ENCODE measurements at places on chromosomes 13 and 19.

DNA sequence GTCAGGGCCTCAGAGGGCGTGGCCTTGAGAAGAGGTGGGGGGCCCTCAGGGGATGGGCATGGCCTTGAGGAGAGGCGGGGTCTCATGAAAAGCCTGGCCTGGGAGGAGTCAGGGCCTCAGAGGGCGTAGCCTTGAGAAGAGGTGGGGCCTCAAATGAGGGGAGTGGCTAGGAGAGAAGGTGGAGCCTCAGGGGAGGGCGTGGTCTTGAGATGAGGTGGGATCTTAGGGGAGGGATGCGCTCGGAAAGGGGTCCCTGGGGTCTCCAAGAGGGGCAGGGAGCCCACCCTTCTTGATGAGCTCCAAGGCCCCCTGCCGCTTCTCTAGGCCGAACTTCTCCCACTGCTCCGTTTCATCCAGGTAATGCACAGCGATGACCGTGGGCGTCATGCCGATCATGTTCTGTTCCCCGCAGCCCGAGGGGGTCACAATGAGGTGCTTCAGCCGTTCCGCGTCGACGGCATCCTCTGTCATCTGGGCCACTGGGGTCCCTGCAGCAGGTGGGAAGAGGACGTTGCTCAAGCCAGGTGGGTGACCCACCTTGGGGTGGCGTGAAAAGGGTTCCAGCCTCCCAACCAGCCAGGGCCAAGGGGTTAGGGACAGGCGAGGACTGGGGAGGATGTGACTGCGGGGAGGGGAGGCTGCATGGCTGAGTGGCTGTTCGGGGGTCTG, 24.3 kb upstream of the TNFSF14 start:
- no peaks in the 10 kb centered on the region for H3K27me3 ChIP-seq
- no peak overlapping the region for H3K4me3 ChIP-seq
- H3K27ac ChIP-seq = no peak overlapping the region

DNA sequence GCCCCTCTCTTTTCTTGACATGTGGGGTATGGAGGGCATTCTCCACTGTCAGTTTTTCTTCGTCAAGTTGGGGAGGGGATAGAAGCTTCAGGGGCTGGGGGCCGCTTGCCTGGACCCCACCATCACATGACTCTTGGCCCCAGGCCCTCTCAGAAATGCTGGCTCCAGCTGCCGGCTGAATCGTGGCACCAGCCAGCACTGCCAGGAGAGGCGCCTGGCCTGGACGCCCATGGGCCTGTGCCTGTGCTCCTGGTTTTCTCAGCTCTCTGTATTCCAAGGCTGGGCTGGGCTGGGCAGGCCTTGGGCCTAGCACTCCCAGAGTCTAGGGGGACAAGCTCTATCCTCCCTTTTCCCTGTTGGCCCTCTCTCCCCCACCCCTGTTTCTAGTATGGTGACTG, 38.6 kb downstream of the LYL1 start:
- H3K36me3 ChIP-seq = no peaks in the 10 kb centered on the region
- peaks cover 11% of the 10 kb centered on the region for H3K4me1 ChIP-seq
- H3K27me3 ChIP-seq = peaks cover 13% of the 10 kb centered on the region
- DNase-seq = no peak
- no peak overlapping the region for H3K4me3 ChIP-seq
- H3K27ac ChIP-seq = no peak overlapping the region

DNA sequence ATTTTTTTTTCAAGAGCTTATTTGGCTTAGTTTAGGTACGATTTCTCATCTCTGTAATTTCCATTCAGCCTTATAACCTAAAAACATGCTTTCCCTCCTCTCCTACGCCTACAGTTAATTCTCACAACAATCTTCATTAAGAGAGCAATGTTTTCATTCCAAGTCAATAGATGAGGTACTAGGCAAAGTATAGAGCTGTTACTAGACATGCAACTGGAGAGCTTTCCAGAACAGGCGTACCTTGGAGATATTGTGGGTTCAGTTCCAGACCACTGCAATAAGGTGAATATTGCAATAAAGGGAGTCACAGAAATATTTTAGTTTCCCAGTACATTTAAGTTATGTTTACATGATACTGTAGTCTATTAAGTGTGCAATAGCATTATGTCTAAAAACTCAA, 34.8 kb downstream of the TGDS start:
- no peak overlapping the region for H3K27ac ChIP-seq
- H3K4me3 ChIP-seq = no peak overlapping the region
- no peak for DNase-seq
- no peaks in the 10 kb centered on the region for H3K4me1 ChIP-seq

GRCh38 chr13:39249982-39250381, 211.7 kb downstream of the NHLRC3 start:
- no peak overlapping the region for H3K27ac ChIP-seq
- peaks cover 17% of the 10 kb centered on the region for H3K27me3 ChIP-seq
- DNase-seq = no peak

DNA sequence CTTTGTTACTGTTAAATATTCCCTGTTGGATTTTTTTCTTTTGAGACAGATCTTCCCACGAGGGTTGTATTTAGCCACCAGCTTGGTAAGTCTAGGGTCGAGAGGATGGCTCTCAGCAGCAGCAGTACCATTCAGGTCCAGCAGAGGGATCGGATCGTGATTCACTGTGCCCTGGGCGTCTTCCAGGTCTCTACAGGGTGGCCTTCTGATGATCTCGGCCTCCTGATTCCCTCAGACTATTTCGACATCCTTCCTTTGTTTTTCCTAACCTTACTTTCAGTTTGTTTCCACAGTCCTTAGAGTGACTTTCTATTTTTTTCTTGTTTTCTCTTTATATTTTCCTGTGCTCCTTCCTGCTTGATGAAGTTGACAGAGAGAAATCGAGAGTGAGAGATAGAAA, 1436.9 kb downstream of the UQCRFS1 start:
- no peaks in the 10 kb centered on the region for H3K36me3 ChIP-seq
- no peak overlapping the region for H3K4me3 ChIP-seq
- no peaks in the 10 kb centered on the region for H3K27me3 ChIP-seq
- DNase-seq = no peak
- no peak overlapping the region for H3K27ac ChIP-seq
